Fibroblast of skin of right biceps (primary cell): ENCODE measurements at places on chromosomes 3 and 15.

DNA sequence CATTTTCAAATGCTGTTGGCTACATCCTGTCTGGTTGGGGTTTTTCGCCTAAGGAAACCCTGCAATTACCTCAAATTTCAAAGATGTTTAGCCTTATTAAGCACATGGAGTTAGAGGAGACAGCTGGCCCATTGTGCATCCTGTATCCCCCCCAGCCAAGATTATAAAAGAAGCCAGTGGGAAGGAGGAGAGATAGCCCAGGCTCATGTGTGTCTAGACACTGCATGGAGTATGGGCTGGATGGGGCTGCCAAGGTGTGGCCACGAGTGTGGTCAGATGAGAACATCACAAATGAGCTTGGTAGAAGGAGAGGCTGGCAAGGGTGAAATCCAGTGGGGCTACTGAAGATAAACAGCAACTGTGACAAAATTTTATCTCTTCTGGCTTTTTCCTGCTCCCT, 270.0 kb upstream of the TBC1D5 start:
- DNase-seq, result no peak

DNA sequence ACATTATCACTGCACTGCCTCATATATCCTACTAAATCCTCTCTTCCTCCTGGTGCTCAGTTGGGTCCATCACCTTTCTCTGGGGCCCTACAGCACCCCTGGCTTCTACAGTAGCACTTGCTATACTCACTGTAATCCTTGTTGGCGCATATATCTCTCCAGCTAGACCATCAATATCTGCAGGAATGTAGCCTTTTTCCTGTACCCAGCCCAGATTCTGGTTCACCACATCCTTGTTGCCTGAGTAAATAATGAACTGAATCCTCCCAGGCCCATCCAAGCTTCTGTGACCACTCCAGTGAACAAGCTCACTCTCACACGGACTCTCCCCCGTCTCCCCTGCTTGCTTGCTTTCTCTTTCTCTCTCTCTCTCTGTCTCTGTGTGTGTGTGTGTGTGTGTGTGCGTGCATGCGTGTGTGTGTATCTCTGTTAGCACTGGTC, 62.5 kb upstream of the LIPC start:
- peak; percentile 42 for DNase-seq

DNA sequence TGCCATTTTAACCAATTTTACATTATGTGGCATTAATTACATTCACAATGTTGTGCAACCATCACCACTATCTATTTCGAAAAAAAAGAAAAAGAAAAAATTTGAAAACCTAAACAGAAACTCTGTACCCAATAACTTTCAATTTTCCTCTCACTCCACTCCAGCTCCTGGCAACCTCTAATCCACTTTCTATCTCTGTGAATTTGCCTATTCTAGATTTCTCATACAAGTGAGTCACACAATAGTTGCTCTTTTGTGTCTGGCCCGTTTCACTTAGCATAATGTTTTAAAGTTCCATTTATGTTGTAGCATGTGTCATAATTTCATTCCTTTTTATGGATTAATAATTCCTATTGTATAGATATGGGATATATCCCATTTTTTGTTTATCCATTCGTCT, 53.3 kb upstream of the TBC1D5 start:
- no peak for DNase-seq

DNA sequence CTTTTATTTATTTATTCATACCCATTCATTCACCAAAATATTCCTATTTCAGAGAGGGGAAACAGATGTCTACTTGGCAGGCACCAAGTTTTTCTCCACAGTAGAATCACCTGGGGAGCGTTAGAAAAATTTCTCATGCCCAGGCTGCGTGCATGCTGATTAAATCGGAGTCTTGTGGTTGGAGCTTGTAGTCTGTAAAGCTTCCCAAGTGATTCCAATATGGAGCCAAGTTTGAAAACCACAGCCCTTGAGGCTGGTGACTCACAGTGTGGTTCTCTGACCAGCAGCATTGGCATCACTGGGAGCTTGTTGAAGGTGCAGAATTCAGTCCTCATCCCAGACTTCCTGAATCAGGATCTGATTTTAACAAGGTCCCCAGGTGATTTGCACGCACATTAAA, 49.7 kb downstream of the PDHB start:
- DNase-seq, result peak; percentile 100

DNA sequence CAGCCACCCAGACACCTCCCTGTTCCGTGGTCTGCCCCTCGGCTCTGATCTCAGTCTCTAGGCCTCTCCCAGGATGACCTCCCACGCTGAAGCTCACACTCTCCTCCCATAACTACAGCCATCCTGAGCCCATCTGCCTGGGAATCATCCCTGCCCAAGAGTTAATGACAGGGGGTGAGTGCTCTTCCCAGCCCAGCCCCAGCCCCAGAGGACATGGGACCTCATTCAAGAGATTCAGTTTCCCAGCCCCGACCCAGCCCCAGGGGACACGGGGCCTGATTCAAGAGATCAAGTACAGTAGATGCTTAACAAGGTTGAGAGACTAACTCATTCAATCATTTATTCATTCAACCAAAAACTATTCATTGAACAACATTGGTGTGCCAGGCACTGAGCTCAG, 272.0 kb downstream of the XXYLT1 start:
- DNase-seq, result no peak

DNA sequence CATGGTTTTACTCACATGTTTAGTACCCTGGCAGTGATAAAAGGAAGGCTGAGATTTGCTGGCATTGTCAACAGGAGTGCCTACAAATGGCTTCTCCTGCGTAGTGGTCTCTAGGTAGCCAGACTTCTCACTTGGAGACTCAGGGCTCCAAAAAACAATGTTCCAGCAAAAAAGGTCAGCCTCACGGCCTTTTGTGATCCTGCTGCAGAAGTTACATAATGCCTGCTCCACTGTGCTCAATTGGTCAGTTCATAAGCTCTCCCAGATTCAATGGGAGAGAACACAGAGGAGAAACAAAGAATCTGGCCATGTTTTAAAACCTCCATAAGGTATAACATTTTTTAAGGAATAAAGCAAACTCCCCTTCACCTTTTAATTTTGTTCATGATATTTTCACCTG, 76.1 kb upstream of the CMSS1 start:
- no peak for DNase-seq

GRCh38 chr3:9780458-9780812, 10.7 kb upstream of the CAMK1 start:
- no peak for DNase-seq

- DNase-seq, result no peak
These were observed 27.2 kb downstream of the HSPBAP1 start for GRCh38 chr3:122766430-122766829.

GRCh38 chr3:106792716-106793115, 584.5 kb upstream of the CCDC54 start:
- peak; percentile 39 for DNase-seq
